Fibroblast of the conjunctiva (primary cell): ENCODE measurements at places on chromosomes 2 and 18.
A peak's percentile ranks its signal among the peaks of the same experiment; 100 is the strongest.

GRCh38 chr18:78145096-78145495 lies 834.5 kb upstream of the SALL3 start:
- DNase-seq, result no peak

GRCh38 chr2:171529914-171530313 lies 7.6 kb downstream of the CYBRD1 start:
- DNase-seq, result no peak

GRCh38 chr2:101657787-101658186 lies 39.7 kb upstream of the MAP4K4 start:
- DNase-seq, result no peak

DNA sequence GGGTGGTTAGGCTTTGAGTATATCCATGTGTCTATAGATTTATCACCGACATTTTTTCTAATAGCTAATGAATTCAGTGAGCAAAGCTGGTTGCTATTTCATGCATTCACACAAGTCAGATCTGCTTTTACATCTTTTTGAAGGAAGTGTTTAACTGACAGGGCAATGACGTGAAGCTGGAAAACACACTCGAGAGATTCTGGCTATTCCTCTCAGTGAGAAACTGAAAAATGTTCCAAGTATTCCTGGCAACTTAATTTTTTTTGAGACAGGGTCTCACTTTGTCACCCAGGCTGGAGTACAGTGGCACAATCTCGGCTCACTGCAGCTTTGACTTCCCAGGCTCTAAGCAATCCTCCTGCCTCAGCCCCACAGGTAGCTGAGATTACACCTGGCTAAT lies 21.2 kb downstream of the RNF138 start:
- no peak for DNase-seq

DNA sequence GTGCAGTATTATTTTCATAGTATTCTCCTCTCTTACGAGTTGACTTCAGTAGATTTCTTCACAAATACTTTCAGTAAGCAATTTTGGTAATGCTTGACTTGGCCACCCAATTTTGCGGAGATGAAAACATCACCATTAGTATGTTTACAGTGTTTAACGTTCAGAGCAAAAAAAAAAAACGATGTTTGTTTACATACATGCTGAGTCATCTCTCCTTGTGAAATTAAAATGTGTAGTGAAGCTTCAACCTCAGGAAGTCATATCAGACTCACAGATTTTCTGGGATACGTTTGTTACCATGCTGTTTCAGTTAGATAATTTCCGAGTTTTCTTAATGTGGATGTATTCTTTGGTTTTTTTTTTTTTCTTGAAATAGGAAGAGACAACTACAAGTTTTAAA lies 100.1 kb downstream of the CTNNA2 start:
- DNase-seq, result no peak

DNA sequence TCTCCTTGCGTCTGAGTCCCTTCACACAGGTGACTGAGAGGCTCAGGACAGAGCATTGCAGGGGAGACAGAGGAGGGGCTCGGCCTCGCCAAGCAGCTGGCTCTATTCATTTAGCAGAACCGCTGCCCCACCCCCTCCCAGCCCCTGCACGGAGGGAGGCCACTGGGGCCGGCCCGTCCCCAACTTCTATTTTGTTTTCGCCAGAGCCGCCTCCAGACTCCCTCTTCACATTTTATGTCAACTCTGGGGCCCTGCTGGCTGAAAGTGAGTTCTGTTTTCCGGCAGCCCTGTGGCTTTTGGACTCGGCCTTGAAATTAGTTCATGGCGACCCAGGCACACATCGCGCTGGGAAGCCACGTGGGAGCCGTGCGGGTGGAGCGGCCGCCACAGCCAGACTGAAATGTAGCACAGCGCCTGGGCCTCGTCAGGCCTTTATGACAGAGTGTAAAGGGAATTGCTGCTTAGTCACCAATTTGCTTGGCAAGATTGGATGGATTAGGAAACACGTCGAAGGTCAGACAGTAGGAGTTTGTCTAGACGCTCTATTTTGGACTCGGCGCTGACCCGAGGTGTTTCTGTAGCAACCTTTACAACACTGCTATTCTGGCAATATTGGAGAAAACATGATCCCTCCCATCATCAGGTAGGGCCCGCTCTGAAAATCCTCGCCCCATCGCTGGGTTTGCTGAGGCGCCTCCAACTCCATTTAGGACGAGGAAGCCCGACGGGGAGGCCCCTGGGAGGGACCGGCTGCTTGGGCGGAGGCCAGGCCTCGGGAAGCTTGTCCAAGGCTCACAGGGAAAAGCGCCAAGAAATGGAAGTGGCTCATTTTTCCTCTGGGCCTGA lies 90.7 kb upstream of the CTDP1 start:
- peak; percentile 77 for DNase-seq

DNA sequence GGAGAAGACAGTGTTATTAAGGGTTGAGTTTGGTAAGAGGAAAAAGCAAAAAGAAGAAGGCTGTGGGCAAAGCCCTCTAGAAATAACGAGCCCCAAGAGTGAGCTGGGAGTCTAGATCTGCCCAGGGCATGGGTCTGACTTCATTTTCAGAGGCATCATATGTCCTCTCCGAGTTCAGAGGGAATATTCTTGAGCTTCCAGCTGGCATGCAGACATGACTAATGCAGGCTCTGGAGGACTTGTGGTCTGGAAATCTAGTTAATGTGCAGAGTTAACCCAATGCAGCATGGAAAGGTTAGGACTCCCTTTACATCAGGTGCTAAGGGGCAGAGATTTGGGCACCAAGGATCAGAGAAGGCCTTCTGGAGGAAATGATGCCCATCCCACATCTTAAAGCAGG lies 7.3 kb downstream of the ACMSD start:
- no peak for DNase-seq

DNA sequence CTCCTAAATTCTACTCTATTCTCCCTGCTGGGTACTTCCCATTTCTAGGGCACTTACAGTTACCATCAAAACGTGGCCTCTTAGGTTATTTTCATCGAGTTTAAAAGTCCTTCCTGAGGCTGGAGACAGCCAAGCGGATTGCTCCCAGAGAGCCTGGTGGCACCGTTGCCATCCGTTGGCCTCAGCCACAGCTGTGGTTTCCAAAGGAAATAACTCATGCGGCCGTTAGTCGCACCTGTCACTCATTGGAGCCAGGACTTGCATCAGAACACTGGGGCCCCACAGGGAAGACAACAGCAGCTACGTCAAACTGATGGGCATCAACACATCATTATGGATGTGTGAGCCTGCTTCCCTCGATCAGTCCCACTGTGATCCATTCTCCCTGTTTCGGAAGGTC lies 453.4 kb downstream of the BCL11A start:
- no peak for DNase-seq

DNA sequence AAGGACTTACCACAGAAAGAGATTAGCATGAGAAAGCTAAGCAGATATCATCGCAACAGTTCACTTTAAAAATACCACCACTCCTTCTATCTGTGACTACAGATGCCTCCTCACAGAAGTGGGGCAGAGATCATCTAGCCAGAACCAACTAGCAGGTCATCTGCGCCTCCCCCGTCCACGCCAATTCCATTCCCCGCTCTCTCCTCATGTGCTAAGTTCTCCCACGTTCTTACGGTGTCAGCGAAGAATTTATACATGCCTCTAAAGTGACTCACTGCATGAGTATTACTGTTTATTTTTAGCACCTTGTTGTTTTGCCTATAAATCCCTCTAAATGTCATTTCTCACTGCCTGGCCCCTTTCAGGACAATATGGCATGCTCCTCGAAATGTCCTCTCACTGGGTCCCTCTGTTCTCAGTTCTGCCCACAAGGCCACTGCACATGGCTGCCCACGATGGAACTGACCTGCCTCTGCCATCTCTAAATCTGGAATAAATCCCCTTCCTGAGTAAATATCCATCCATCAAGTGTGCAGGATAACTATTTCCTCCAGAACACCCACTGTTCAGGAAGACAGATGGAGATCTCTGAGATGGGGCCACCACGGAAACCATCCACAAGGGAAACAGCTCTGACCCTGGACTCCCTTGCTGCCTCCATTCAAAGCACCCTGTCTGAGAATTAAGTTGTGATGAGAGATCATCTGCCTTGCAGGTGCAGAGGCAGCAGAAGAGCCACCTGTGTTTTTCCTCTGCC lies 137.7 kb downstream of the IRS1 start:
- peak; percentile 80 for DNase-seq

DNA sequence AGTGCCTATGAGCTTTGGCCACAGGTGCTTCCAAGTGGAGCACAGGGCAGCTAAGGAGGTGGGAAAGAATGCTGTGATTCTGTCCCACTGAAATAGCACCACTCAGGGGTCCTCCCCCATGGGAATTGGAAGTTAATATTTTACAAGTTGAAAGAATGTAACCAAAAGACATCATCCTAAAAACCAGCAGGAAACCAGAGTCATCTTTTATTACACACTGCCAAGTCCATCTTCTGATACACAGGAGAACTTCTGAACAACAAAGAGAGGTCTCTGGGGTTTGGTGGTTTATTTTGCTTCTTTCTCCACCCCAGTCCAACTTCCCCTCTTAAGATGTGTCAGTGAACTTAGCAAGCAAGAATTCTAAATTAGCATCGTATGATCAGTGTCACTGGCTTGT lies 47.7 kb downstream of the COLEC12 start:
- no peak for DNase-seq

DNA sequence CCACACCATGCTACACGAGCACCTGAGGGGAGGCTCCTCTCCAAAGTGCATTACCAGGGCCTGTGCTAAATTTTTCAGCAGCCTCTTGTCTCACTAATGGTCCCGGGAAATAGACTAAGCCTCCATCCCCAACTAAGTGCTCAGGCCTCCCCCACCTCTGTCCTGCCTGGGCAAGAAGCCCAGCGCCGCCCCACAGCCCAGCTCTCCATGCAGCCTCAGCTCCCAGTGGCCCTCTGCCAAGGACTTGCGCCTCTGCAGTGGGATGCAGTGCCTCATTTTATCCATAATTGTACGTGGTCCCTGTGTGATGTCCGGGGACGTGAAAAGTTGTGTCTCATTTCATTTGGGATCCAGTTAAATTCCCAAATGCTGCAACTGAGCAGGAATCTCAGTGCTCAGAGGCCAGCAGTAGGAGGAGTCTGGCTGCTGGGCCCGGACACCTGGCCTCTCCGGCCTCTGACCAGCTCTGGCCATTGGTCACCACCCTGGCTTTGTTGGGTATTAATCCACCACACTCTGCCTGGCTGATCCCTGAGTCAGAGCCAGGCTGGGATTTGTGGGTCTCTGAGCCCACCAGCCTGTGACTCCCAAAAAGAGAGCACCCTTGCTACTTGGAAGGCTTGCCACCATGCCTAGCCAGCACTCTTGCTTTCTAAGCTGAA lies 11.4 kb upstream of the STEAP3 start:
- DNase-seq, result no peak

DNA sequence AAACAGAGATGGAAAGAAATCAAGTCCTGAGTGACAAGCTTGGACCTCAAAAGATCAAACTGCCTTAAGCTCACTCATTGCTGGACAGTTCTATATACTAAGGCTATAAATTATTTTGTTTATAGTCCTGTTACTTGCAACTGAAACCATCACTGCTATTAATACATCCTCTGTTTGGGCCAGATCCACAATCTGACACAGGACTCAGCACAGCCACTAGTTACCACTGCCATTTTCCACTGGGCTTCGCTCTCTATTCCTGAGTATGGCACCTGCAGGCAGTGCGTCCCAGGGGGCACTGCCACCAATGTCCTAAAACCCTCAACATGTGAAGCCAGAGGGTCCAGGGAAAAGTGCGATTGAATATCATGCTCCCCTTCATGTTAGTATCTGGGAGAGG lies 52.3 kb downstream of the CYP26B1 start:
- no peak for DNase-seq

- DNase-seq, result no peak
Measured at GRCh38 chr2:8580316-8581233, 101.3 kb upstream of the ID2 start.

DNA sequence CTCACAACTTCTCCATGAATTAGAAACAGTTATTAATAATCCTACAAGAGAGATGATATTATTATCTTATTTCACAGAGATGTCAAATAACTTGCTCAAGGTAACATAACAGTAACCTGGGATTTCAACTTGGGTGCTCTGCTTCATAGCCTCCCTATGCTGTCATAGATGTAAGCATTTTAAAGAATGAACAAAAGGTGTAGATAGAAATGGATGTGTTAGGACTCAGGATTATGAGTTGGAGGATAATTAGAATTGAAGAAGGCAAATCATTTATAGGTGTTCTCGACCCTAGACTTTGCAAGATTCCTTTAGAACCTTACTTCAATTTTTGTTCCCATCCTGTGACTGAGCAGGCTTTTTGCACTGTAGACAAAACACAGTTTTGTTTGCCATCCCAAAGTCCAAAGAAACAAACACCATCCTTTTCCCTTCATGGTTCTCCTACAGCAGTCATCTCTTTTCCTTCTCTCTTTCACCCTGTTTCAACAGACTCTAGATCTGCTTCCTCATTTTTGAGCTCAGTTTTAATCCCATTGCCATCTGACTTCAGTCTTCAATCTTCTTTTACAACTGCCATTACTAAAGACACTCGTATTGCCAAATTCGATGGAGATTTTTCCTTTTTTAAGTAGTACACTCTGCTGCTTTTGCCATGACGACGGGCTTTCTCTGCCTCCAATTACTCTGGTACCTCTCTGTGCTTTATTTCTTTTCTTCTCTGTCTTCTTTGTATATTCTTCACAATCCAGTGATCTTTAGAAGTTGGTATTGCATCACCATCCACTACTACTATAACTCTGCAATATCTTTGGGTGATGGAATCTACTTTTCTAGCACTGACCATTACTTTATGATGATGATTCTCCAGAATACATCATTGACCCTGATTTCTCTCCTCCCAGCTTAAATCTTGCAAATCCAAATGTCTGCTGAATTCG lies 4.5 kb downstream of the HNMT start:
- no peak for DNase-seq

- DNase-seq, result no peak
Measured at GRCh38 chr18:70290482-70291294, 1.8 kb downstream of the SOCS6 start.

DNA sequence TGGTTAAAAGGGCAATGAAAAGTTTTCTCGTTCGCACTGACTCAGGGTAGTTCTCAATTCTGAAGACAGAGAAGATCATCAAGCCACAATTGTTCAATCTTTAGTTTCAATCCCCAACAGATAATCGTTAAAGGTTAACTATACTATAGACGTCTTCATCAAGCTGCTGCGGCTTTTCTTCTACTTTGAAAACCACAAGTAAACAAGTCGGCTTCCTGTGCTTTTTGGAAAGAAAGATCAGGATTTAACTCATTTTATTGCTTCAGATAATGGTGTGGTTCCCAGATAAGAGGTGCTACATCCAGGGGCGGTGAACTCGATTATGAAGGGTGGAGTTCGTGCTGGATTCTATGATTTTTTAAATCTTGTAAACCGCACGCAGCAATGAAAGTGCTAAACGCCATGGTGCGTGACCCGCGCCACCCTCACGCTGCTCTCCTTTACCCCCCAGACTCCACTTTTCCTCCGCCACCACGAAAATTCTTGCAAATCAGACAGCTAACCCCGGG lies 545 bp upstream of the CDCA7 start:
- no peak for DNase-seq

GRCh38 chr2:232942831-232943230 lies 70.2 kb downstream of the NGEF start:
- no peak for DNase-seq

GRCh38 chr2:240879105-240879504 lies 10.5 kb downstream of the AGXT start:
- DNase-seq, result no peak

- peak; percentile 64 for DNase-seq
Measured at GRCh38 chr2:180385601-180386201, 378.6 kb upstream of the CWC22 start.

- no peak for DNase-seq
Measured at GRCh38 chr2:173030561-173031490, 44.8 kb upstream of the MAP3K20 start.

- no peak for DNase-seq
Measured at GRCh38 chr2:54575379-54575888, 119.3 kb downstream of the SPTBN1 start.
